DMS153 (cell line): ENCODE measurements at places on chromosomes 7 and 10.

GRCh38 chr7:88040694-88041093, 106.6 kb downstream of the ADAM22 start:
- DNase-seq, result no peak

- no peak for DNase-seq
Measured at GRCh38 chr7:22185559-22185958, 171.4 kb downstream of the RAPGEF5 start.

- no peak for DNase-seq
Measured at GRCh38 chr10:119166564-119166963, 1.1 kb upstream of the SFXN4 start.

DNA sequence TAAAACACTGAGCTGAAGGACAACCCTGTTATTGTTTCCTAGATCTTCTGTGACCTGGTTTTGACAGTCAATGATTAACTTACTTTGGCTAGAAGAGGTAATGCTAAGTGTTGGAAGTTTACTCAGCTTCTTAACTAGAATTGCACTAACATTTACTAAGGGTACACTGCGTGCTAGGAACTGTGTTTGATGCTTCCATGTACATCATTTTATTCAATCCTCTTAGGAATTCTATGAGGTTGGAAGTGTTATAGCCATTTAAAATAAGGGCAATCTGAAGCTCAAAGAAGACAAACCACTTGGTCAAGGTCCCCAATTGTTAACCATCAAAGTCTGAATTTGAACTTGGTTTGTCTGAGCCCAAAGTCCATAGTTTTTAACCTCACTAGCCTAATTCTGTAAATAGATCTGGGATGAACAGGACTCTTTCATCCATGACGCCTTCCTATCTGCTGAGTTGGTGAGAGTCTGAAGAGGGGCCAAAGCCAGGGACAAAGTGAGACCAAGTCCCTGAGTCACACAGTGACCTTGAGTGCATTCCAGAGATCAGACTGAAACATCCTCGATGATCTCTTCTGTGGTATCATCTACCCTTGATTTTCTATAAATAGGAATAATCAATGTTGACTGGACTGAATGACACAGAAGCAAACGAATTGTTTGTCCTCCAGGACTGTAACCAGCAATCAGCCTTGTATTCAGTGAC, 29.2 kb upstream of the ZNRF2 start:
- no peak for DNase-seq

DNA sequence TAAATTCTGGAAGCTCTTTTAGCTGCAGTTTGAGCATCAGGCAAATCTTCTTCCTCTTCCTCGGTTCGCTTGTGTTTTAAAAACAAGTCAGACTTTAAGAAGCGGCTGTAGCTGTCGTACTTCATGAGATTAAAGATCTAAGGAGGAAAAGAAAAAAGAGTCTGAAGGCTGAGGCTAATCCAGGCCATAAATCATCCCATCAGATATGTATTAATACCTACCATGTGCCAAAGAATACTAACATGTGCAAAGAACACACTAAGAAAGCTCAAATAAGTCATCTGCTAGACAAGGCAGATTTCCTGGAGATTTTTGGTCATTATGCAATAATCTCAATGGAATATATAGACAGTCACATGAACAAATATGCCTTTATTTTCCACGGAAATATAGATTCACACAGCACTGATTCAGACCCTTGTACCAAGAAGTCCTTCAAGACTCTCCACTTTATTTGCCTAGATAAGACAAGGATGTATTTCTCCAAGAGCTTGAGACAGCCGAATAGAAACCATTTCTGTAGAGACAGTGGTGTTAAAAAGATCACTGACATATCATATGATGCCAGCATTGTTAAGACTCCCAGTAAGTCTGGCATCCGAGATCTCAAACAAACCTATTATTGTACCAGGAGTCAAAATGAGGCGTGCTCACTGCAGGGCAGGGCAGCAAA, 42.3 kb downstream of the RGS10 start:
- no peak for DNase-seq

DNA sequence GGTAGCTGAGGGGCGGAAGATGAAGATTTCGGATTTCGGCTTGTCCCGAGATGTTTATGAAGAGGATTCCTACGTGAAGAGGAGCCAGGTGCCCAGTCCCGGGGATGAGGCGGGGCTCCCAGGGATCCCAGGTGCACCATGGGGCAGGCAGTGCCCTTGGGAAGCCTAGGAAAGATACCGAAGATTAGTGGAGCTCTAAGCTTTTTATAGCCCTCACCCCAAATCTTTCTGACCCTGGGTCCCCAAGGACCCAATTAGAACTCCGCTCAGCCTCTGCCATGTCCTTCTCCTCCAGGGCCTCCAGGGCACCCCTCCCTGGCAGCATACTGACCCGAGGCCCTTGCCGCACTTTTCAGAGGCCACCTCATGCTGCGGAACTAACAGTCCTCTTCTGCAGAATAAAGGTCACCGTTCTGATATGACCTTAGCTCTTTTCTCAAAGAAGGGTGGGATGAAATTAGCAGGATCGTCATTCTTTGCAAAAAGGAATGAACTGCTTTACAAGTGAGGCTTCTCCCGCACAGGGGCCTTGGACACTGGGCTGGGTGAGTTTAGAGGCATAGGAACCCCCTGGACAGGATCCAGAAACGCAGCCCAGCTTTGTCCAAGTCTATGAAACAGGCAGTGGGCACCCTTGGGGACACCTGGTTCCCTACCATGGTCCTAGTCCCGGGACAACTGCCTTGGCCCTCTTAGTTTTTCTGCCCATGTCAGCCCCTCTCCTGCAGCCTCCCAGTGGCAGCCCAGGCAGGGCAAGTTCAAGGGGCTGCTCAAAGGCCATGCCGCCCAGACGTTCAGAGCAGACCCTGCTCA, 17.9 kb upstream of the CSGALNACT2 start:
- no peak for DNase-seq

GRCh38 chr10:80168679-80169380, 36.3 kb downstream of the PLAC9 start:
- no peak for DNase-seq

- DNase-seq, result no peak
Measured at GRCh38 chr7:153422291-153423209, 629.6 kb upstream of the DPP6 start.

DNA sequence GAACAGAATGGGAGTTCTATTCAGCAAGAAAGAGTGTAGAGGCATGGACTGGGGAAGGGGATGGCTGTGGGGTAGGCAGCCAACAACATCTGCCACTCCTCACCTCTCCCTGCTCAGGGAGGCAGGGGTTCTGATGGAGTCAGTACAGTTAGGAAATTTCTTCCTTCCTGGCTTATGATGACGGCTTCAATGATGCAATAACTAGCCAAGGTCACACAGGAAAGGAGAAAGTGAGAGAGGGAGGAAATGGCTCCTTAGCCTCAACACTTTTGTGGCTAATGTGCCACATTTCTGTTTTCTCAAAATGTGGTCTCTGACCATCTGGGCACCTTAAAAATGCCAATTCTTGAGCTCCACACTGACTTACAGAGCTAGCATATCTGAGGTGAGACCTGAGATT, 79.3 kb upstream of the PDZD8 start:
- no peak for DNase-seq

- DNase-seq, result peak; percentile 70
Measured at GRCh38 chr10:63720072-63720537, 198.9 kb downstream of the REEP3 start.

GRCh38 chr10:47260505-47261111, 39.4 kb upstream of the GDF10 start:
- no peak for DNase-seq

DNA sequence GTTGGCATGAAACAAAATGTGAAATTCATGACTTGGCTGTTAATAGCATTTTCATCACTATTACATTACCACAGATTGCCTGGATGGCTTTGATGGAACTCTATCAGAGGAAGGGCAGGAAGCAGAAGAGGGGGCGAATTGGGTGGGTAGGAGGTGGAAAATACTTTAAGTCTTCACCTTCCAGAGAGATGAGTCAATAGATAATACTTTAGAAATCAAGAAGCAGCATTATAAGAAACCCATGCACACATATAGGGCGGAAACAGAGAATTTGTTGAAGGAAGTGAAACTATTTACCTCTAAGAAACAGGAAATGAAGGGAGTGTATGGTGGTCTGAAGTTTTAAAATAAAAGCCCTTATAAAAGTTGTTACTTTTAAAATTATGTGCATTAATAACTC, 152.1 kb upstream of the TARP start:
- DNase-seq, result no peak

DNA sequence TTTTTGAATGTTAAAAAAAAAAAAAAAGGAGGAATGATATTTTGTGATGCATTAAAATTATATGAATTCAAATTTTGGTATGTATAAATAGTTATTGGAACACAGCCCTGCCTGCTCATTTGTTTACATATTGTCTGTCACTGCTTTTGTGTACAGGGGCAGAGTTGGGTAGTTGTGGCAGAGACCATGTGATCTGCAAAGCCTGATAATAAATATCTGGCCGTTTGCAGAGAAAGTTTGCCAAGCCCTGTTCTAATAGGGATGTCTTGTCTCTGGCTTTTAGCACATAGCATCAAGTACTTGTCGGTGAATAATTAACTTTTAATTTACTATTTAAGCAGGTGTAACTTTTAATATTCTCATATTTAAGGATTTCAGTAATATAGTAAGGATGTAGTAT, 19.8 kb downstream of the TSPAN13 start:
- DNase-seq, result no peak

DNA sequence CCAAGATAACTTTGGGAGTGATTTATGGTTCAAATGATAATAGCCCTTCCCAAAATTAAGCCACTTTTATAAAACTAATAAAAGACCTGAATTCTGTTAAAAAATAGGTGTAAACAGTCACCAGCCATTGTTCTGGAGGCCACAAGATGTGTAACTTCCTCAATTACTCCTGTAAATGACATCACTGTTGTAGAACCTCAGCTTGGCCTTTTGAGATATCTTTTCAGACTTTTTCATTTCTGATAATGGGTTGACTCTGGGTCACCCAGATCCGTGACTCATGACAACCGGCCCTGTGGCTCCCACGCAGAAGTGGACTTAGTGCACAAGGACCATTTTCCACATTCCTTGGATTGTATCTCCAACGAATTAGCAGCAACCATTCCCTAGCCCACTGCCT, 106.6 kb downstream of the DKK1 start:
- DNase-seq, result no peak
